ENCODE measurements at places on chromosomes 6 and 20.

GRCh38 chr20:18524646-18525045, 16.9 kb downstream of the SEC23B start:
- DNase-seq = no peak

GRCh38 chr20:32456869-32457478, 98.8 kb downstream of the ASXL1 start:
- DNase-seq = peak; percentile 58

DNA sequence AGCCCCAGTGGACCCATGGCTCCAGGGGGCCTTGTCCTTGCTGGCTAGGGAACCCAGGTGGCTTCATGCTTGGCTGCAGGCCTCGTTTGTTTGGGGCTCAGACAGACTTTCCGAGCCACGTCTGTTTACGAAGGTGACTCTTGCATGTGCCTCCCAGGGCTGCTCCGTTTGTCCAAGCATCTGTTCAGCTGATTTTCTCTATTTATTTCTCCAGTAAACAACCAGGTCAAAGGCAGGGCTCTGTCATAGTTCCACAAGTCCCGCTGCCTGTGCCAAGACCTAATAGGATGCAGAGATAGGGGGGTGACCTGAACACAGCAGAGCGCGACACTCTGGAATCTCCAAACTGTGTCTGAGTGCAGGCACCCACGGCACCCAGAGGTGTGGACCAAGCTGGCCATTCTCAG, 12.8 kb upstream of the SPO11 start:
- DNase-seq = no peak

DNA sequence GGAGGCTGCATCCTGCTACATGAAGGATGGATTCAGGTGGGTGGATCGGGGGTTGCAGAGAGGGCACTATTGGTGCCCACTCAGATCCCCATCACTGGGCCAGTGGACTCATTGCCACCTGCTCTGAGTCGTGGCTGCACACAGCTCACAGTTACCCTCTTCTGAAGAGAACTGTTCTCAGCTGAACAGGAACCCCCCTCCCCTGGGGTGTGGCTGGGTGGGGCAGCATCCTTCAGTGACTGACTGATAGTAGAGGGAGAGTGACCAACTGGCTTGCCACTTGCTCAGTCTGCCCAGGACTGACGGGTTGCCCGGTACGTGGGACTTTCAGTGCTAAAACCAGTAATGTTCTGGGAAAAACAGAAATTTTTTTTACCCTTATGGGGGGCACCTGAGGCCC, 494.0 kb upstream of the CHD6 start:
- DNase-seq = no peak

GRCh38 chr6:158085261-158086053, 82.6 kb downstream of the SERAC1 start:
- DNase-seq = no peak

DNA sequence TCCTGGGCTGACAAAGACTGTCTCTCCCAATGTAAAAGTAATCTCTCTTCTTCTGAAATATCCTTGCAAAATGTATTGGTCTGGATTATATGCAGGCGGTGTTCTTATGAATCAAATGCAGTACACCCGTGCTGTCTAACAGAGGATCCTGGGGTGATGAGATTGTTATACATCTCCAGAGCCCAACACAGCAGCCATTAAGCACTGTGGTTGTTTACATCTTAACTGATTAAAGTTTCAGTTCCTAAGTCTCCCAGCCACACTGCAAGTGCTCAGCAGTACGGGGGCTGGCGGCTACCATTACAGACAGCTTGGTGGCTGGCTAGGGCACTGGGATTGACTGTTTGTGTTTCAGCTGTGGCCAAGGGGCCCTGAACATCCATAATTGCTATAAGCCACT, 7.0 kb downstream of the UNC93A start:
- no peak for DNase-seq

DNA sequence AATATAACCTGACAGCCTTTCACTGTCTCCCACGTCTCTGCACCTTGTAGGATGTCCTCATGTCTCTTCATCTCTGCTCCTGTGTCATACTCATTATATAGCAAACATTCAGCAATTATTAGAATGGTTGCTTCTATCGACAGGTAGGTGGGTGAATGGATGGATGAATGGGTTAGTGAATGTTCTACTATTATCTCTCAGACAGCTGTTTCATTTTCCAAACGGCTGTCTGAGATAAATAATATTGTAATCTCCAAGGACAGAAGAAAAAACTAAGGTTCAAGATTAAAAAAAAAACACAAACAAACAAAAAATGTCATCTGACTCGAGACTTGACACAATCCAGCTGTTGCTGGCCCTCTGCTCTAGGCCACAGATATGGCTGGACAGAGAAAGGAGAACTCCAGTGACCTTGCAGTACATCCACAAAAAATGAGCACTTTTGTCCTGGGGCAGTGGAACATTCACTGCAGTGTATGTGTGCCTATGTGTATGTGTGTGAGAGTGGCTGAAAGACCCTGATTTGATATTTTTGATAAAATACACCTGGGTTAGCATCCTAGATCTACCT, 2.1 kb downstream of the HNF4A start:
- no peak for DNase-seq
